ENCODE measurements at places on chromosomes 3 and 15. TPM values are rescaled to one million over a fixed set of nuclear protein-coding genes. Genes with fewer than 3 reads are reported as not detected.

- DNase-seq = no peak
Observed at GRCh38 chr3:109984976-109985375, 647.6 kb upstream of the DPPA4 start.

GRCh38 chr3:4865714-4866113 lies 113.5 kb upstream of the BHLHE40 start:
- no peak for DNase-seq

GRCh38 chr3:130693314-130693713 lies 53.3 kb downstream of the PIK3R4 start:
- DNase-seq = peak; percentile 6

DNA sequence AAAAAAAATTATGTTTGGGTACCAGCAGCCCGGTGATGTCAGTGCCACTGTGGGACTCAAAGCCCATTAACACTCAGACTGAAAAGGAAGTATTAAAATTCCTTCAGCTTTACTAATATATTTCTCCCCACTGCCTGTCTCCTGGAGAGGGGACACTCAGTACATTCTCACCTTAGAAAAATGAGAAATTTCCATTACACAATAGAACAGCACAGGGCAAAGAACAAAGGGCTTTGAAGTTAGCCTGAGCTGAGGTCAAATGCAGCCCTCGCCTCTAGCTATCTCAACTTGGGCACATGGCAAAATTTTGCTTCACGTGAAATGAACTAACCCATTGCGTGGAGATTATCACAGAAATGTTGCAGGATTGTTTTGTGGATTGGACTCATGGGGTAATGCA lies 80.8 kb downstream of the RARB start:
- peak; percentile 94 for DNase-seq

The IQCF5 gene
- total RNA-seq = not detected

The CPNE9 gene
- not detected for total RNA-seq

GRCh38 chr3:37511463-37511920 lies 337.1 kb upstream of the LRRFIP2 start:
- DNase-seq = no peak

DNA sequence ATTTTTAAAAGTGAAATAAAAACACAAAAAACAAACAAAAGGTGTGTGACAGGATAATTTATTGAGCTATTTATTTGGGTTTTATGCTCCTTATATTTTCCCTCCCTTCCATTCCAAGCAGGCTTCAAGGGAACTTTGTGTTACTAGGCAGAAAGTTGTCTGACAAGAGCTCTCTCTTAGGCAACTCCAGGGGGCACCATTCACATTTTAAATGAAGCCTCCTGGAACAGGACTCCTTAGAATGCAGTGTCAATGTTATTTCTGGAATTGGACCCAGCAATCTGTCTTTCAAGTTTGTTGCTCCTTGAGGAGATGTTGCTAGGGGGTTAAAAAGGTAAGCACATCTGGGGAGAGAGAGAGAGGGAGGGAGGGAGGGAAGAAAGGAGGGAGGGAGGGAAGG lies 5.4 kb upstream of the RFX7 start:
- peak; percentile 39 for DNase-seq

DNA sequence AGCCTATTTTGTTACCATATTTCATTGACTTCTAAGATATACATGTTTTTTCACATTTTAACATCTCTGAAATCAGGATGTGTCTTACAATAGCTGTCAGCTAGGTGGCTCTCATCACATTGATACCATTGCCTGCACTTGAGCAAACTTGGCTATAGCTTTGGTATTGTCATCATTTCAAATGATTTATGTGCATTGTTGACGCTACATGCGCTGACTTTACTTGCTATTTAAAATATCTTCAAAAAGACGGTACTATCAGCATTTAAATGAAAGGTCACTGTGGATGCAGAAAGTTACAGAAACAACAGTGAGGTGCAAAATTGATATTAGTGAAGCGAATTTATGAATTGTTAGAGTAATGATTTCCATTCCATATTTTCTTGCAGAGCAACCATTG lies 54.0 kb upstream of the ABHD2 start:
- peak; percentile 19 for DNase-seq

- DNase-seq = no peak
Observed at GRCh38 chr3:78569804-78570203, 1198.0 kb downstream of the ROBO1 start.

DNA sequence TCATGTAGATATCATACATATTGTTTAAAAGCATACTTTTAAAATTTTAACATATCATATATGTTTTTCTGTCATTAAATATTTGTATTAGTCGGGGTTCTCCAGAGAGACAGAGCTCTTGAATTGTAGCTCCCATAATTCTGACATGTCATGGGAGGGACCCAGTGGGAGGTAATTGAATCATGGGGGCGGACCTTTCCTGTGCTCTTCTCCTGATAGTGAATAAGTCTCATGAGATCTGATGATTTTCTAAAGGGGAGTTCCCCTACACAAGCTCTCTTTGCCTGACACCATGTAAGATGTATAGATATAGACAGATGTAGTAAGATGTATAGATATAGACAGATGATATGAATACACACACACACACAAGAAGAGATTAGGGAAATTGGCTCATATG lies 161.2 kb upstream of the ABI3BP start:
- DNase-seq = no peak

DNA sequence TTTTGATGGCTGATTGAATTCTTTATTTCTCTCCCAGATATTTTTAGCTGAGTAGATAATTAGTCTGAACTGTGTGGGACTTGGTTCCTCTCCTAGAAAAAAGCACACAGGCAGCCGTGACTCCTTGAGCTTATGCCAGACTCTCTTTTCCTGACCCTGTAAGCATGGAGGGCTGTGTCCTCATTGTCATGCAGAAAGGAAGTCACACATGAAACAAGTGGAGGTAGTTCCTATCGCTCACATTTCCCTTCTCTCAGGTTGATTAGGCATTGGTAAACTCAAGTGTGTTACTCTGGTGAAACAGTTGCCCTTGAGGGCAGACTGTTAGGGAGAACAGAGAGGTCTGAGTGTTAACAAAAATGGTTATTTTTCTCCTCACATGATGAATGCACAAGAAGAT lies 6.3 kb upstream of the RTP4 start:
- DNase-seq = no peak

- DNase-seq = peak; percentile 25
Observed at GRCh38 chr3:111577798-111578685, 17.1 kb downstream of the ZBED2 start.
